OCI-M1 (cell line): ENCODE measurements at places on chromosomes 4 and X.

DNA sequence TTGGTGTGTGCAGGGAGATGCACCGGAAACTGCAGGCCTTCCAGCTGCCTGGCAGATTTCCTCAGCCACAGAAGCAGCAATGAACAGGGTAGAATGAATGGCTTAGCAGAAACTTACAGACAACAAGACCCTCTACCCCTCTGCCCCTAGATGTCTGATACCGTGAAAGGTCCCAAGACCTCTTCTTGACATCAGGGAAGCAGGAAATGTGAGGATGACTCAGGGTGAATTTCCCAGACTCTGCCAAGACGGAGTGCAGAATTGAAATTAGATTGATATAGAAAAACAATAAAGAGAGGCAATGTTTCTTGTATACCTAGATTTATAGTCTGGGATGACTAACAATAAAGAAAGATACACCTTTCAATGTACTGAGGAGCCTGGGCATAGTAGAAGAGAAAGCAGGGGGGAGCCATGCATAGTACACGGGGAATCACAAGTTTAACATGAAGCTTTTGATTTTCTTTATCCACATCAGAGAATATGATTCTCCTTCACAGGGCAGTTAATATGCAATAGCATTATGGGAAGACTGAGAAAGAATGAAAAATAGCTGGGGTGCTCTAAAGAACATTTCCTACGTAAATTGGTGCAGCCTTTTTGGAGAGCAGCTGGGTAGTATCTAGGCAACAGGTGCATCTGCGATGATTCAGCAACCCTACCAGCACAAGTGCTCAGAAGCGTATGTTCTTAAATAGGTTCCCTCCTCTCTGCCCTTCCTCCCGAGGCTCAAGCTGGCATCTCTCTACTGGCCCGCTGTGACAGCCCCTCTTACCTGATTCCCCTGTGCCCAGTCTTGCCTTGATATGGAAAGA is 18.3 kb upstream of the CXCR3 start:
- no peak for DNase-seq

- DNase-seq: no peak
These were observed 98.2 kb downstream of the MAGEC1 start for GRCh38 chrX:142001934-142002333.

DNA sequence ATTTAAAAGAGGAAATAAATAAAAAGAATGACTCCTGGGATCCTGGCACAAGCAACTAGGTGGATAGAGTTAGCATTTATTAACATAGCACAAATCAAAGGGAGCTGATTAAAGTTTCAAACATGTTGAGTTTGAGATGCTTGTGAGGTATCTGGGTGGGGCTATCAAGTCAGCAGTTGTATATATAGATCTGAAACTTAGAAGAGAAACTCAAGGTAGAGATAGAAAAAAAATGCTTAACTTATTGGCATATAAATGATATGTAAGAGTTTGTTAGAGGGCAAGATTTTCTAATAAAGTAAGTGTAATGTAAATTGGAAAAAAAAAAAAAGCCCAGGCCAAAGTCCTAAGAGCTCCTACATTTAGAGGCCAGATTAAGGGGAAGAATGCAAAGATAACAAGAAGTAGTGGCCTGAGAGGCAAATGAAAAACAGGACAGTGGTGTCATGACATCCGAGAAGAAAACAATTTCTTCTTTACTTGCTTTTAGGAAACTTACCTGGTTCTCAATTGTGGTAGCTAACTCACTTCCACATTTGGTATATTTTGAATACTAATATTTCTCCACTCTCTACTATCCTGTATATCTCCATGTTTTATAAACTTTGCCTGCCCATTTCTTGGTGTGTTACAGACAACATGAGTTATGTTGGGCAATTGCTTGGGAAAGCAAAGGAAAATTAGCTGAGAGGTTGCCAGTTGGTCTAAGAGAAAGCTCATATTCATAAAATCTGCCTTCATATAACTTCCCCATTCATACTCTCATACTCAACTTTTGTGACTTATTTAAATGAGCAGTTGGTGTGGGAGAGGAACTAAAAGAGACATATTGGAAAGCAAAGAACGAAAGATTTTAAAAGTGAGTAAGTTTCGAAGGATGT is 169.2 kb downstream of the PARM1 start:
- no peak for DNase-seq

DNA sequence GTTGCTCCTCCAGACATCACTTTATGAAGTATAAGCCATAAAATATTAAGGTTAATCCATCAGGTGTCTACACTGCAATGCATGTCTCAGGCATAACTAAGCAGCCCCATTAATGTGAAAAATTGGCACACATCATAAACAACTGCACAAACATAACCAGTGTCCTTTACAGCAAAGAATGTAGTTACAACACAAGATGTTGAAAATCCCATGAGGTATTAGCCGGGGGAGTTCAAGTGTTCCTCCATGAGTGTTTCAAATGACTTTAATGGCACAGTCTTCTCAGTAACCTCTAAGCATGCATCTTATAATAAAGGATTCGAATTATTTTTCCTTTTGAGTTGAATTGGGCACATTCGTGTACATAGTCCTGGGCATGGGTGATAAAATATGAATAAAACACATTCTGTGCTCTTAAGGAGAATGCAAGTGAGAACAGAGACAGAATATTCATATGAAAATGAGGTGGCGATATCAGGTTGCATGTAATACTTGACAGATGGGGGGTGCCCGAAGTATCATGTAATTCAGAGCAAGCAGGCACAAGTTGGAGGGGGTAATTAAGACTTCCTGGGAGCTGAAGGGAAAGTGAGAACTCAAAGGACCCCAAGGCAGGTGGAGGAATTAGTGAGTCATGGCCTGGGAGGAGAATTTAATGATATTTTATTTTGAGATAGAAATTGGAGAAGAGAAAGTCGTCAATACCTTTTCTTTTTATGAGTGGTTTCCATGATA is 18.2 kb upstream of the VCX2 start:
- no peak for DNase-seq

DNA sequence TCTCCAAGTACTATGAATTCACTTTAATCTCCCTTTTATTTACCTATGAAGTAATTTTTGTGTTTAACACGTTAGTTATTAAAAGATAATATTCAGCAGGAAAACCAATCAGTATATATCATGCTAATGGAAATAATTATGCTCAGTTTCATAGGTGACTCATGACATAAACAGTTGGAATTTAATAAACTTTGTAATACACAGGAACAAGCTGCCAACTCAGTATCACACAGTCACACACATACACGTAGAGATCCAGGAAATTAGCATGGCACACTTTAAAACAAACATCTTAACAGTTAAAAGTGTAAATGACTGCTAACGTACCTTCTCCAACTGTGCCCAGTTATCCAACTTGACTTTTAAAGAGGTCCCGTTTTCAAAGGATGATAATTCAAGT is 2.3 kb downstream of the SPATA4 start:
- DNase-seq: no peak

- DNase-seq: peak; percentile 91
These were observed 7.2 kb upstream of the MRFAP1 start for GRCh38 chr4:6633091-6633906.

DNA sequence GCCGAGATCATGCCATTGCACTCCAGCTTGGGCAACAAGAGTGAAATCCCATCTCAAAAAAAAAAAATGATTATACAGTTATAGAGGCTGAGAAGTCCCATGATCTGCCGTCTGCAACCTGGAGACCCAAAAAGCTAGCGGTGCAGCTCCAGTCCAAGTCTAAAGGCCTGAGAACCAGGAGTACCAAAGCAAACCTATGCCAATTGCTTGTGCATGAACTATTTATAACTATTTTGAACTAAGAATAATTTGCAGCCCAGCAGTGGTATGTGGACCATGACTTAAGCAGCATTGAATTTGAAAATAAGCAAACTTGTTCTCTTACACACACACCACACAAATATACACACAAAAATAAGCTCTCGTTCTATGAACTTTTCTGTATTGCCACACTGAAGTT is 51.8 kb downstream of the TASL start:
- DNase-seq: no peak

GRCh38 chr4:76095568-76095967 is 21.1 kb downstream of the ART3 start:
- no peak for DNase-seq

GRCh38 chr4:173935622-173936405 is 347.7 kb downstream of the FBXO8 start:
- no peak for DNase-seq

DNA sequence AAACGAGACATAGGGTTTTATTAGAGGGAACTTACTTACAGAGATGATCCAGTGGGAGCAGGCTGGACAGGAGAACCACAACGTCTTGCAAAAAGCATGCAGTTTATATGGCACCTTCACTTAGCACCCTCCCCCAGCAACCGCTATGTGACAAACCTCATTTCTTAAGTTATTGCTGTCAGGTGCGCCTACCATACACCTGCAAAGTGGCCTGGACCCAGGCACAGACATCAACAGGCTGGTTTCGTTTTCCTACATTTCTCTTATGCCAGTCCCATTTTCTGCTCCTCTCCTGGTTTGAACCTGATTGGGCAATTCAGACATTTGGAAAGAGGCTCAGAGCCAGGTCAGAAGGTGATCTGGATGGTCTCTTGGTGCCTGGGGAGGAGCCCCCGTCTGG is 18.3 kb downstream of the RTL5 start:
- no peak for DNase-seq

DNA sequence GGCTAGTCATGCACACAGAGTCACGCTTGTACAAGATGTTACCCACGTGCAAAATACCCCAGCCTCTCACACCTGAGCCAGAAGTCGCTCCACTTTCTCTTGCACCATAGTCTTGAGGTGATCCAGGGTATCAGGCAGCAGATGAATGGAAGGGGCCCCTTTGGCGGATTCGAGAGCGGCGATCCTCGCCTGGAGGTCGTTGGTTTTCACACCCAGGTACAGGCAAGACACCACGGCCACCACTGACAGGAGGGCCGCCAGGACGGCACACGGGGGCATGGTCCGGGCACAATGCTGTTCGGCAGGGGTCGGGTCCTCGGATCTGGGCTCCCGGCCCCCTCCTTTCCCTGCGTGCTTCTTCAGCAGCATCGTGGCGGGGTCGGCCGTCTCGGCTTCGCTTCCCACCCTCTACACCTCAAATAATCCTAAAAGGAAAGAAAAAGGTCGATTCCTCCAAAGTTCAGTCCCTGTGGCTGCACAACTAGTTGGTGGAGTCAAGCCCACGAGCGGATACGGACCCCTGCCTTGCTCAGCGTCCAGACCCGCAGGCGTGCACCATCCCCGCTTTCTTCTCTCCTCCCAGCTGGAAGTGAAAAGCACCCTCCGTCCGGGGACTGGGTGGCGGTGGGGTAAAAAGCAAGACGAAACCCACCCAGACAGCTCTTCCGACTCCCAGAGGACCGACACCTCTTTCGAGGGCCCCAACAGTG is 652 bp downstream of the COL25A1 start:
- DNase-seq: no peak

DNA sequence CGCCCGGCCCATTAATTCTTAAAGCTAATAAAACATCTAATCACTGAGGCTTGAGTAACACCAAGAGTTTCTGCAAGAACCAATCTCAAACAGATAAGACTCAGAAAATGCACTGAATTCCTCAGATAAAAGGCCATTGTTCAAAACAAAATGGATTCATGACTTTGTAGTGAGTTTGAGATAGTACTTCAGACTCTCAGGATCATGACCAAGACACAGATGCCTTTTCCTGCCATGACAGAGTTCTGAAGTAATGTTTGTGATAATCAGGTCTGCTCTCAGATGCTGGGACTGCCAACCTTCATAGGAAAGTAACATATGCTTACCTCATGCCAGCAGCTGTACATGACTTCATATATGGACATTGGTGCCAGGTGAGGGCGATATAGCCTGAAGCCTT is 54.6 kb downstream of the NIPAL1 start:
- DNase-seq: no peak

DNA sequence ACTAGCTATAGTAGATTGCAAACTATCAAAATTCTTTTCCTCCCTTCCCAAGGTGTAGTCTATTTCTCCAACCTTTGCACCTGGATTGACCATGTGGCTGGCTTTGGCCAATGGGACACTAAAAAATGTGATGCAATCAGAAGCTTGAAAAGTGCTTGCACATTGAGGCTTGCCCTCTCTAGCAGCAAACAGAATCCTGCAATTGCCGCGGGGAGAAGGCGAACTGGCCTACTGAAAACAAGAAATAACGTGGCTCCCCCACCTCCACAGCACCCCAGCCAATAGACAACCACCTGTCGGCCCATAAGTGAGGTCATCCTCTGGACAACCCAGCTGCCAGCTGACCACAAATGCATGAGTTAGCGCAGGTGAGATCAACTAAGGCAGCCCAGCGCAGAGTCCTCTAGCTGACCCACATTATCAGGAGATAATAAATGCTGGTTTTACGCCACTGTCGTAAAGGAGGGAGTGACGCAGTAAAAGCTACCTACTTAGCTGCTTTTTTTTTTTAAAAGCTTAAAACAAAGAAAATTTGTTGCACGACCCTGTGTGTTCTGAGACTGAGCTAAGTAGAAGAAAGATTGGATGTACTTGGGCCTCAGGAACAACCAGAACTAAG is 95.2 kb downstream of the GK start:
- DNase-seq: no peak

DNA sequence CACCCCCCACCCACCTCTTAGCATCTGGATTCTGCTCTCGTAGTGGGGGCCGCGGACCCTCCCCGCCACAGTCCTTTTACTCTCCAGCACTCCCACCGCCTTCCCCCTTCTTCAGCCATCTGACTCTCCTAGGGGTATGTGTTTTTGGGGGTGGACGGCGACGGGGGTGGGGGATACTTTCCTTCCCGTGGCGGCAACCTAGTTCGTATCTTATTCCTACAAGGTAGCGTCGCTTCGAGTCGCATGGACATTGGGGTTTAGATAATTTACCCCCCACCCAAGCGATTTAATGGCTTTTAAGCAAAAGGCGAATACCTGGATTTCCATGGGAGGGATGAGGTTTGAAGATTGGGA is 1.3 kb upstream of the BCORL1 start:
- no peak for DNase-seq

GRCh38 chrX:70429759-70430158 is 6.6 kb downstream of the GDPD2 start:
- no peak for DNase-seq

DNA sequence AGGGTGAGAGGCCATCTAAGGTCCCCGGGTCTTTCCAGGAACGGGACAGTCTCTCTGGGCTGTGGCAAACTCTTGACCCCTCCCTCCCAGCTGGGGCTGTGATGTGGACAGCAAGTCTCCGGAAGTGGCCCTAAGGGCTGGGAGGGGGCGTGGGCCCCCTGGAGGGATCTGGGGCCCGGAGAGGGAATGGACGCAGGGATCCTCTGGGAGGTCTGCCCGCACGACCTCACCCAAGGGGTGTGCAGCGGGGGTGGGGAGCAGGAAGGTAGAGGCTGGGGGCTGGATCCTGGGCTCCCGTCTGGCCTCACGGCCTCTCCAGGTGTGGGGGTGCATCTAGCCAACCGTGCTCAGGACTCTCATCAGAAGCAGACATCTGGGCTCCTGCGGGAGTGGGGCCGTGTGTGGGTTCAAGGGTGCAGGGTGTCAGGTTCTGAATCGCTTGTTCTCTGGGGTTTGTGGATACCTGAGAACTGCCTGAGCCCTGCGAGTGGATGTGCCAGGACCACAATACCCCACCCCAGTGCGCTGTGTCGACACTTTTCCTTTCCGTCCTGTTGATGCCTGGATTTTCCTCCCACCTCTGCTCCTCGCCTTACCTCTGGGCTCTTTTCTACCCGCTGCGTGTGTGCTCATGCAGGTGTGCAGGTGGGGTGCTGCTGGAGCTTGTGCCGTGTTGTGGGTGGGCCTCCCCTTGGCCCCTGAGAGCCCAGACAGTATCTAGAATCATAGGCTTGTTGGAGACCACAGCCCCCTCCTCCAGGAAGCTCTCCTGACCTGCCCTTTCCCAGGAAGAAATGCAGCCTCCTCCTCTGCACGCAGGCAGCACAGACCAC is 915 bp downstream of the CPZ start:
- no peak for DNase-seq

GRCh38 chrX:25873196-25873595 is 264.9 kb upstream of the MAGEB18 start:
- DNase-seq: no peak
